ENCODE measurements at places on chromosomes 1 and 21.

GRCh38 chr1:21696931-21697330 is 27.8 kb upstream of the RAP1GAP start:
- DNase-seq, result no peak

DNA sequence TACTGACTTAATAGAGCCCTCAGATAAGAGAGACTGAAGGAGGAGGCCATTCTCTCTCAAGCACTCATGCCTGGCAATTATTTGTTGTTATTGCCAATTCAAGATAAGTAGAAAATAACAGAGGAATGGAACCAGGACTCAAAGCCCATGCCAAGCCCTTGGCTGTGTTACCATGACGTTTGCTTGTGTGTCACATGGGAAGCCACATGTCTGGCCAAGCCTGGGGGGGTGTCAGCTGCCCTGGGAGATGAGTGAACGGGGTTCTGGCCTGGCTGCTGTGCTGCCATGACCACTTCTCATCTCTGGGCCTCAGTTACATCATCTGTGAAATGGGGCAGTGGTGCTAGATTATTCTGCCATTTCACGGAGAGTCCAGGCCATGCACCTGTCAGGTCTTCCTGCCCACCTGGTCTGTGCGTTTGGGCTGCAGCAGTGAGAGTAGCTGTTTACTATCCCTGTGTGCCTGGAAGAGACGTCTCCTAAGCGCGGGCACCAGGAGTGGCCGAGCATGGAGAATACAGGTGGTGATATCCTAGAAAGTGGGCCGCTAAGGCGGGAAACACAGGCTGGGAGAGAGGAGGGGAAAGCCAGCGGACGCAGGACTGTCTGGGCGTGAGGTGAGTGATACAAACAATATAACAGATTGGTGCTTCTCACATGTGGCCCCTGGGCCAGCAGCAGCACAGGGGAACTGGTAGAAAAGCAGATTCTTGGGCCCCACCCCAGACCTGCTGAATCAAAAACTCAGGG is 67.8 kb downstream of the MAN1C1 start:
- DNase-seq, result no peak

DNA sequence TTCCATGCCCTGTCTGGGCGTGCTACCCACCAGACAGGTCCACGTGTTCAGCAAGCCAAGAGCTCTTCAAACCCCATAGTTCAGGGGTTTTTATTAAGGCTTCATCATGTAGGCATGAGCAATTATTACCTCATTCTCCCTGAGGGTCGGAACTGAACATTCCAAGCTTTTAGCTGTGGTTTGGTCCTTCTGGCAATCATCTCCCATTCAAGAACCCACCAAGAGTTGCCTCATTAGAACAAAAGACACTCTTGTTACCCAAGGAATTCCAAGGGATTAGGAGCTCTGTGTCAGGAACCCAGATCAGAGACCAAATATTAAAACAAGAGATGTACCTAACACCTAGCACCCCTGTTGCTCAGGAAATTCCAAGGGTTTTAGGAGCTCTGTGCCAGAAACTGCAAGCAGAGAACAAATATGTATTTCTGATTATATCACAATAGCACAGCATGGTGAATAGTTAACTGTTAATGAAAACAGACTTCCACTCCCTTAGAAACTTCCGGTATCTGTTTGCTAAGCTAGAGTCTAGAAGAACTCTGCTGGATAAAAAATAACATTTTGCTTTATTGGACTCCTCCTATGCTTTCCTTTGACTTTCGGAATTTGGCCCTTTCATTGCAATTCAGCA is 201.2 kb upstream of the L1TD1 start:
- DNase-seq, result no peak

DNA sequence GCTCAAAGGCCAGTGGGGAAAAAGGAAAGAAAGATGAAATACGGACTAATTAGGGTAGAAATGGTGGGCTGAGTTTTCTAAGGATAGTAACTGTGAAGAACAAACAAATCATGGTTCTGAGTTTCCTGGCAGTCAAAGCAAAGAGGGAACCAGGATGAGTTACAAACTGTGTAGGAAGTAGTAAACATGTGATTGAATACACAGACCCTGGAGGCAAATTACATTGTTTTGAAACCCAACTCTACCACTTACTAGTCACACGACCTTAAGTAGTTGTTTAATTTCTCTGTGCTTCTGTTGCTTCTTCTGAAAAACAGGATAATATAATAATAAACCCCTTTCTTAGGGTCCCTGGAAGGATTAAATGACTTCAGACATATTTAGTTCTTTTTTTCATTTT is 11.2 kb upstream of the LUZP1 start:
- DNase-seq, result no peak

GRCh38 chr1:25550155-25550506 is 6.7 kb downstream of the LDLRAP1 start:
- no peak for DNase-seq

- no peak for DNase-seq
These were observed 1133.1 kb downstream of the PLA2G4A start for GRCh38 chr1:187961895-187962294.

DNA sequence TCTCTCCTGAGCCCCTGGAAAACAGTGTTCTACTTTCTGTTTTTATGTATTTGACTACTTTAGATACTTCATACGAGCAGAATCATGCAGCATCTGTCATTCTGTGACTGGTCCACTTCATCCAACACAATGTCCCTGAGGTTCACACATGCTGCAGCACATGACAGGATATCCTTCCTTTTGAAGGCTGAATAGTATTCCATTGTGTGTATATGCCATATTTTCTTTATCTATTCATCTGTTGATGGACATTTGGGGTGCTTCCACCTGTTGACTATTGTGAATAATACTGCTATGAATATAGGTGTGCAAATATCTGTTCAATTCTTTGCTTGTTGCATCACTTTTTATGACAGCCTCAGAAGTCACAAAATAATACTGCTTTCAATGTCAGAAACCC is 55.8 kb downstream of the SH3GLB1 start:
- no peak for DNase-seq

GRCh38 chr1:154501423-154502065 is 475 bp upstream of the TDRD10 start:
- DNase-seq, result no peak

GRCh38 chr1:179950651-179951050 is 4.0 kb upstream of the CEP350 start:
- DNase-seq, result no peak

DNA sequence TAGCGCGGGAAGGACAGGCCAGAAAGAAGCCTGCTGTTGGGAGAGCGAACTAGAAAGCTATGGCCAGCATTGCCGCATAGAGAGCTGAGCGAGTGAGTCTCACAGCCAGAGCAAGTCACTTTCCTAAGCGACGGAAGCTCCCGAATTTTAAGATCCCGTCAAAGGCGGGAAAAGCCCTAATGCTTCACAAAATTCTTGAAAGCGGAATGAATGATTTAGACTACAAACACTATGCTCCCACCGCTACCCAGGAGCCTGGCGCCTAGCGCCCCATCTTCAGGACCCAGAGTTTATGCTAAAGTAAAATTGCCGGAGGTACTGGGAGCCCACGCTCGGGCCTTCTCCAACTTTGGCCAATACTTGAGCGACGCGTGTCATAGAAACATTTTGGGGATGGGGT is 409.9 kb upstream of the ESRRG start:
- DNase-seq, result no peak

DNA sequence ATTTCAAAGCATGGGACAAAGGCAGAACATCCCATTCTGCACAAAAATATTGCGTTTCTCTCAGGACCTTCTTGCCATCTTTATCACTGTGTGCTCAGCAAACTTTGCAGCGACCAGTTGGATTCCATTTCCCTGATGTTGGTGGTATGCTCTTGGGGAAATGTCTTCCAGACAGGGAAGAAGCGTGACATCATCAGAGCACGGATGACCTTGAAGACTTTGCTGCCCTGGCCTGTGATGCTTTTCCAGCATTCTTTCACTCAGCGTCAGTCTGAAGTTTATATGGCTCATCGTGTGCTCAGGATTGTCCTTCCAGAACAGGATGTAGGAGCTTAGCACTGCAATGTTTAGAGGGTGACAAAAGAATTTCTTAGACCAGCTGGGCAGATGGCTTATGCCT is 131.4 kb upstream of the F3 start:
- no peak for DNase-seq

DNA sequence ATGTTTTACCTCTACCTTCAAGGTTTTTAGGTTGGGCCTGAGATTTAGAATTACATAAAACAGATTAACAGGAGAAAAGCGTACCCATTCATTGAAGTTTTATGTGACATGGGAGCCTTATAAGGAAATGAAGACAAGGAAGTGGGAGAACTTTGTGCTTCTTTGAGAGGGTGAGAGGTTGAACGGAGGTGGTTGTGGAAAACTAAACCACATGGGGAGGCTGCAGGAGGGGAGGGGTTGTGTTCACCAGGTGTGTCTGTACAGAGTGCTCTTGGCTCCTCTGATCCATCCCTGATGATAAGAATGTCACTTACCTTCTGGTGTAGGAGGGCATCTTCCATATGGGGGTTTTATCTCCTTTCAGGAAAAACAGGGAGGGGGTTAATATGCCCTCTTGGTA is 2.7 kb downstream of the SLX9 start:
- DNase-seq, result no peak

DNA sequence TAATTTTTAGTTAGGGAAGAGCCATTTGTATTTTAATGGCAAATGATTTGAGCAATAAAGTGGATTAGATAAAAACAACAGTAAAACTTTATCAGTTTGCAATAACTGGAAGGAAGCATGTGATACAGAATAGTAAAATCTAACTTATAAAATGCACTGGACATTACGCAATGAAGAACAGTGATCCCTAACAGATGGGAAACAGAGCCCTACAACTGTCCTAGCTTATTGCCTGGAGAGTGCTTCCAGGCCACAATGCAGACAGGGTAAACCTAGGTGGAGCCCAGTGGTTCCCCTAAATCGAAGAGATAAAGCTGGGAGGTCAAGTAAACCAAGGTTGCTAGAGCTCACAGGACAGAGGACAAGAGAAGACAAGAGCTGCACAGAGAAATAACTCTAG is 7.0 kb downstream of the OMA1 start:
- DNase-seq, result no peak

DNA sequence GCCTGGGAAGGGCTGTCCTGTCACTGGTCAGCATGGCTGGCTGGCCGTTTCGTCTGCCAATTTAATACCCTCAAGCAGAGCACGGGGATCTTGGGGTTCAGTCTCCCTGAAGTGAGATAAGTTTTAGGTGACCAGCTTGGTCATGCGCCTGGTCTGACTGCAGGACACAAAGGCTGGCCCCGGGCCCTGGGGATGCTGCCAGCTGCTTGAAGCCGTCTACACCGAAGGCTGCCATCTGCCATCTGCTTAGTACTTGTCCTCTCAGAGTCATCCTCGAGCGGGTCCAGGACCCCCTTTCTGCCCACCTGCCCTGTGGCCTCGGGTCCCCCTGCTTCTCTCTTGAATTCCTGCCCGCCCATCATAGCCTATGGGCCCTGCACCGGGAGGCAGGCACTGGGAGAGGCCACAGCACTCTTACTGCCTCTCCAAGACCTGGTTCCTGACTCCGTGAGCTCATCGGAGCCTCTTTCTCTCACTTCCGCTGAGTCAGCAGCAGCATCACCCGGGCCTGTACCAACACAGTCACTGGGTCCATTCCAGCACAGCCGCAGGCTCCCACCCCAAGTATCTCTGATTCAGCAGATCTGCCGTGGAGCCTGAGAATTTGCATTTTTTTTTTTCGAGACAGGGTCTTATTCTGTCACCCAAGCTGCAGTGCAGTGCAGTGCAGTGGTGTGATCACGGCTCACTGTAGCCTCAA is 7.0 kb downstream of the FBLIM1 start:
- no peak for DNase-seq

DNA sequence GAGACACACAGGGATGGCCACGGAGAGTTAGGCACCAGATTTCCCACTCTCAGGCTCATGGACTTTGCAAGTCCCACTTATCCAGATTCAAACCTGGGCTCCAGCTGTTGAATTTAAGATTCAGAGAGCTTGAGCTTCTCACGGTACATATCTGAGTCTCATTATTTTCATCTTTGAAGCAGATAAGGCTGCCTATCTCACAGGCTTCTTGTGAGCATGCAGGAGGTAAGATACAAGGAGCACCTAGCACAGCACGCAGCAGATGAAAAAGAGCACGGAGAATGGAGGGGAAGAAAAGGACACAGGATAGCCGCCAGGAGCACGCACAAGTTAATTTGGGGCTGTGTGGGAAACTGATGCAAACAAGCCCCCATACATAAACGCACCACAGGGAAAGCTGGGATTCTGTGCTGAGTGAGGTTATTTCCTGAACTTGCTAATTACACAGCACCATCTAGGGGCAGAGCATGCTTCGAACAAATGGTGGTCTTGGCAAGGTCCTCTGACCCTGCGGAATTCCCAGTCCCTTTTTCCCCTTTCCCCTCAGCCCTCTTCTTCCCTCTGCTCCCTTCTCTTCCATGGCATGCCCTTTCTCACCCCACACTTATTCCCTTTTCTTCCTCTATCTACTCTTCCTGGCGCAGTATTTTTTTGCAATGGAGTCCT is 134.7 kb upstream of the VANGL1 start:
- DNase-seq, result no peak

- DNase-seq, result no peak
These were observed 138.9 kb downstream of the IGSF21 start for GRCh38 chr1:18246543-18246942.

- no peak for DNase-seq
These were observed 486.3 kb downstream of the NPHP4 start for GRCh38 chr1:5505944-5506343.

- no peak for DNase-seq
These were observed 56.4 kb downstream of the WDR3 start for GRCh38 chr1:117985973-117986372.

GRCh38 chr21:36773117-36773516 is 74.2 kb downstream of the SIM2 start:
- DNase-seq, result no peak

DNA sequence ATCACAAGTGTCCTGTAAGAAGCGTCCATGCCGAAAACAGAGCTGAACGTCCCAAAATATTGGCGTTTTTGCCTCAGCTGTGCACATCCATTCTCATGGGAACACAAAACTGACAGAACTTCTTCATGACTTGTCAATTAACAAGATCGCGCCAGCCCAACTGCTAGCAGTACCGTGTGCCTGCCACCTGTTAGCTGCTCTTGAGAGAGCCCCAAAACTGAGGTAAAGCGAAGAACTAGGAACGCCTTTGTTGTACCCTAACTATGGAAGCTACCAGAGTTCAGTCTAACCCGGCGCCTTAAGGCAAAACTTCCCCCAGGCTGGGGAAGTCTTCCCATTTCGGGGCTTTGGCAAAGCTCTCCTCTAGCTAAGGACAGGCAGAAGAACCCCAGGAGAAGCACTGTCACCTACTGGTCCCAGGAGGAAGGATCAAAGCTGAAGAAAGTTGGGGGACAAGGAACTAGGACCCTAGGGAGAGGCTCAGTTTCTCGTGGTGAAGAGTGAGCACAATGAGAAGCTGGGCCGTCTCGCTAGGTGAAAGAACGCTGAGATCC is 719 bp downstream of the EYA3 start:
- DNase-seq, result peak; percentile 49

DNA sequence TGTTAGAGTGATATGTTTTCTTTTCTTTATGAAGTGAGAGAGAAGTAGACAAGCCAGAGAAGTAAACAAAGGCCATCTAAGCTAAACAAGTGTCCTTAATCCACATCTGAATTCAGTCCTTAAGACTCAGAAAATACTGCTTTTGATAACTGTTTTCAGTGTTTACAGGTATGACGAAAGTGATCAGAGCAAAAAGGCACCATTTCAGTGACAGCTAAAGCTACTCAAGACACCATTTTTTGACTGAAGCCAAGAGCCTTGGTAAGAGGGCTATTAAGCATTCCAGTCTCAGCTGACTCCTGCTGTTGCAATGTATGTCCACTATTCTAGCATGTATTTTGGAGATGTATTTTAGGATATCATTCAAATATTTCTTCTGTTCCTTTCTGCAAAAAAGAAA is 4.1 kb downstream of the KMO start:
- no peak for DNase-seq

GRCh38 chr21:32192291-32193097 is 86.4 kb downstream of the MIS18A start:
- DNase-seq, result no peak

- DNase-seq, result no peak
These were observed 1.7 kb upstream of the OPTC start for GRCh38 chr1:203492082-203492747.

Data from natural killer cell (primary cell).